NCI-H2081 treated with DMSO at 0.1 percent for 48 hours (cell line): ENCODE measurements at places on chromosomes 11 and 22.

DNA sequence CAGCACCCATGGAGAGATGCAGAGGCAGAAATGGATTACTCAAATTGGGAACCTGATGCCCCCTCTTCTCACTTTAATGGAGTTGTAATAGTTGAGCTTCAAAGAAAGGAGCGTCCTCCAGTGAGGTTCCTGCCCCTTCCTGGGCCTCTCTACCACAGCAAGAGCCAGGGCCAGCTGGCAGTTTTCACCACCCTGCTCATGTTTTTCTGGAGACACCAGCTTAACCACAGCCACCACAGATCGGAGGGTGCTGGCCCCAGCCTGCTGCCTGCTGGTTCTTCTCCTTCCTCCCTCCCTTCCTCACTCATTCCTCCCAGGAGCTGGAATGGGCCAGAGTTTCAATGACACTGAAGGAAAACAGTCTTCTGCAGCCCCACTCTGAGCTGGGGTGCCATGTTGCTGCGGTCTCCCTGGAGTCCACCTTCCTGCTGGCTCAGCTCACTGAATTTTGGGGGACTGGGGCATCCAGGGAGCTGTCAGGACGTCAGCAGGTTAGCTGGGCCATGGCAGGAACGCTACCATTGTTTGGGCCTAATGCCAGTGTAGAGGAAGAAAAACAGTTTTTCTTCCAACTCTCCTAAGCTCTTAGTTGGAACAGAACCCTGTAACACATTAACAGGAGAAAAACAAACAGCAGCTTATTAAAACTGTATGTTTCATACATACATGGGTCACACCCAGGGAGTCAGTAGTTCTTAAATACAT, 57.7 kb downstream of the TRAF6 start:
- no peak for DNase-seq

DNA sequence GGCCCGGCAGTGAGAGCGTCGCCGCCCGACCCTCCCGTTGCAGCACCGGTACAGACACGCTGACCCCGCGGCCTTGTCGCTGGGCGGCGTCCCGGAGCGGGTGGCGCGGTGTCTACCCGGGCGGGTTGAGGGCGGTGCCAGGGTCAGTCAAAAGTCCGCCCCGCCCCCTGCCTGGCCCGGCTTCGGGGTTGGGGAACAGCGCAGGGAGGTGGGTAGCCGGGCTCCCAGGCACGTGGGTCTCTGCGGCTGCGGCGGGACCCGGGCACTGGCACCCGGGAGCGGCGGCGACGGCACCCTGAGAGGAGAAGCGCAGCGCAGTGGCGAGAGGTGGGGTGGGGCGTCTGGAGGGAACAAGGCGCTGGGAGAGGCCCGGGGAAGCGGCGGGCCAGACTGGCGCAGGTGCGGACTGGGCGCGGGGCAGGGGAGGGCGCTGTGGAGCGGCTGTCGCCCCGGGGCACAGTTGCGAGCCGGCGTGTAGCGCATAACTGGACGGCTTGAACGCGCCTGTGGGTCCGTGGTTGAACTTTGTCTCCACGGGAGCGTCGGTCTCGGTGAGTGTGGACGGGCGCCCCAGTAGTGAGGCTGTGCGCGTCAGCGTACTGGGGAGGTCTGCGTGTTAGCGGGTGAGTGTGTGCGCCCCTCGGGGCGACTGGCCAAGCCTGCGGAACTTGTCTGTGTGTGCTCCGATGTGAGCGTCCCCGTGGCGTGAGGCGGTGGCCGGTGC, at the start of gene P2RY2:
Gene P2RY2 (plus strand): TSS at position 176 of the 724 bp plus-strand sequence. CDS start 15,879 bp downstream, outside the sequence.
- no peak for DNase-seq

DNA sequence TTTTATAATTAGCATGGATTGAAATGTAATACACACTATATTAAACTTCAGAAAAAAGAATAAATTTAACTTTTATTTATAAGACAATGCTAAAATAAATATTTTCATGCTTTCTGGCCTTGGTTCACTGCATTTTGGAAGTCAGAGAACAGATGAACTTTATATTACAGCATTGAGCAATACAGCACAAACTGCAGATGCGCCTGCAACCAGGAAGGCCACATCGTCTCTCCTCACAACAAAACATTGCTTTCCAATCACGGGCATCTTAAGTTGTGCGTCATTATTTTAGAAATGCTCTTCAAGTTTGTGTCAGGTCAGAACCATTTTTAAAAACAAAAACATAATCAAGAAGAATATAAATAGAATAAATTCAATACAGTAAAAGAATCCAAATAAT, 89.3 kb upstream of the CEP126 start:
- no peak for DNase-seq

DNA sequence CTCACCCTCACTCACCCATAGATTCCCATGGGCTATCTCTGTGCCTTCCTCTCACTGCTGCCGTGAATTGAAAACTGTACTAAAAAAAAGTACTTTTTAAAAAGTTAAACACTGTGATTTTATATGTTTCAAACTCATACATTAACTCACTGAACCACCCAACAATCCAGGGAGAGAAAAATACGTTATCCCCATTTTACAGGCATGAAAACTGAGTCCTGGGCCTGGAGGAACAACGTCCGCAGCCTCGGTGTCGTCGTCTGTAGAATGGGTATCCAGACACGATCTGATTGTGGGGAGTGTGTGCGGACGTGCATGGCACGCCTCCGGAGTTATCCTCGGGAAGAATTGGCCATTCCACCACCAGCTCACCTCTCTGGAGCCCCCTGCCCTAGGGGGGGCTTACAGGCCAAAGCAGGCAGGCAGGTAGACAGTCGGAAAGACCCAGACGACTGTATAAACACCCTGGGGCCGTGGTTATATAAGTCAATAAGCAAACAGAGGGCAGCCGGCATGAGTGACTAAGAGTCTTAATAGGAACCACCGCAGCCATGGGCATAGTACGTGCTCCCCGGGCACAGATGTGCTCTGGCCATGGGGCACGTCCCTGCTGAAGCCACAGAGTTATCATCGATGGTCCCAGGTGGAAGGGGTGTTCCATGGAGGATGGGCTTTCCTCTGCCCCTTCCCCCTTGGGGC, 7.1 kb upstream of the PDGFB start:
- no peak for DNase-seq

GRCh38 chr11:17506942-17507341, 30.3 kb upstream of the ABCC8 start:
- no peak for DNase-seq

DNA sequence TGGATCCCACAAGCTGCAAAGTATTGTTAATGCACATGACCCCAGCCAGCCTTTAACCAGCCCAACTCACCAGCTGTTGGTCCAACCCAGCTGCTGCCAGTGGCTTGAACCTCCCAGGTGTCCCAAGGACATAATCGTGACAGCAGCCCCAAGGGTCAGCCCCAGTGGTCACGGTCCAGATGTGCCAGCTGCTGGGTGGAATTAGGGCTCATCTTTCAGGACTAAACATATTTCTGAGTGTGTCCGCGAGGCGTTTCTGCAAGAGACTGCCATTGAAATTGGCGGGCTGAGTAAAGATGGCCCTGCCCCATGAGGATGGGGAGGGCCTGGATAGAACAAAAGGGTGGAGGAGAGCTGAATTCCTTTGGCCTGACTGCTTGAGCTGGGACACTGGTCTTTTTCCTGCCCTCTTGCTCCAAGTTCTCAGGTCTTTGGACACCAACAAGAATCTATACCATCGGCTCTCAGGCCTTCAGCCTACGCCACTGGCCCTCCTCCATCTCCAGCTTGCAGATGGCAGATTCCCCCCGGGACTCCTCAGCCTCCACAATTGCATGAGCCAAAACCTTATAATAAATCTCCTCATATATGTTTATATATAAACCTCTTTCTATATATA, 240.2 kb downstream of the MN1 start:
- no peak for DNase-seq

GRCh38 chr11:72139500-72139899, 4.0 kb downstream of the FOLR3 start:
- DNase-seq, result no peak

DNA sequence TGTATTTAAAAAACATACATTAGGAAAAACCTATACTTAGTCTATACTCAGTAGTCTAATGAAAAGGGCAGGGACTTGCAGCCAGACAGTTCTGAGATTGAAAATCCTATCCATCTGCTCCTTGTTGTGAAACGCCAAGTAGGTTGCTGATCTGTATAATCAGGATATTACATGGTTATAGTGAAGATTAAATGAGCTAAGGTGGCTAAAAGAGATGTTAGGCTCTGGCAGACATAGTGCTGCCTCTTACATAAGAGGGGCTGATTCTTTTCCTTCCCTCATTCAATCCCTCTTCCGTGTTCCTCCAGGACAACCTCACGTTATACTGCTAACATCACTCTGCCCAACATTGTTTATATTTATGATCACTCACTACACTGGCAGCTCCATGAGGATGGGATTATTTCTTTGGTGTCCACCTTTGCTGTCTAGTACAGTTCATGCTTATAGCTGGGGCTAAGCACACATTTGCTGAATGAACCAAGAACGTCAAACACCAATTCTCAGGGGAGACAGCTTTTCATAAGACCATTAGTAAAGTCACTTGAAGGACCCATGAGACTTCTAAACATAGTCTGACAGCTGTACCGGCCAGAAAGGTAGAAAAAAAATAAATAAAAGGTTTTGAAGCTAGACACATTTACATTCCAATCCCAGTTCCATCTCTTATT, 46.3 kb downstream of the GAB2 start:
- DNase-seq, result no peak

GRCh38 chr11:91860661-91861060, 364.0 kb upstream of the FAT3 start:
- no peak for DNase-seq

DNA sequence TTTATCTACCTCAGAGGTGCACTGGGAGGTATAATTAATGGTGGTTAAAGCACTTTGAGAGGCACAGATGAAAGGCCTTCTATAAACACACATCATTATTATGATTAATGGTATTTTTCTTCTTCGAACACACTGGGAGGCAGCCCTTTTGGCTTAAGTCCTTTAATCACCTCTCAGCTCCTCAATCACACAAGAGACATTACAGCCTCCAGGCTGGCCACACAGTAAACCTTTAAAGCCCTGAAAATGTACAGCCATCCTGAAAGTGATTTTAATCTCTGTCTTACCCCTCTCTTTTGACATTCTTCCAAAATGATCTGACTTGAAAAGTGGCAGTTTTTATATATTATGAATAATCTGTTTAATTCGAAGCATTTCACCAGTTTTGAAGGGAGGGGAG, 54.3 kb upstream of the VSTM5 start:
- DNase-seq, result no peak

DNA sequence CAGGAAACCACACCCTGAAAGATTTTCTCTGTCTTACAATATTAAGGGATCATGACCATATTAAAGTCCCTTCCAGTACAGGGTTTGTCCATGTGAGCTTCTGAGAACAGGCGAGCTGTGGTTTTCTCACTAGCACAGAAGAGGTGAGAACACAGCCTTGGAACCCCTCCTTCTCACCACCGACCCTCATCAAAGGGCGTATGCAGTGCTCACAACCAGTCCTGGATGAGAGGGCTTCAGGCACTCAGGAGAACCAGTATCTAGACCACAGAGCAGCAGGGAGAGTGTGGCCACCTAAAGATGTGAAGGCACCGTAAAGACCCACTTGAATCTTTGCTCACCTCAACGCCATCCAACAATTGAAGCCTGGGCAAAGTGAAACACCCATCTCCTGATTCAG, 397.0 kb downstream of the ETS1 start:
- no peak for DNase-seq

DNA sequence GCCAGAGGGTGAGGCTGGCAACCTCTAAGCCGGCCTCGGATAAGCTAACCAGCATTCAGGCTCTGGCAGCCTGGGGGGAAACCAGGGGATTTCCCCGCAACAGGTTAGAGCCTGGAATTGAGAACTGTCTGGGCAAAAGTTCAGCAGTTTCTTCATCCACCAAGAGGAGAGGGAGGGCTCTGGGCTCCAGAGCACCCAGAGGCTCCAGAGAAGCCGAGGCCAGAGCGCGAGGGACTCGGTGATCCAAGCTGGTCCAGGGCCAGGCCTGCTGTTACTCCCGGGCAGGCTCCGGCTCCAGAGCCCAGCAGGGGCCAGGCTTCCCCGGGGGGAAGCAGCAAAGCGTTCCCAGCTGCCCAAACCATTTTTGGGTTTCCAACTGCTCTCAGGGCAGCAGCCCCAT, 13.3 kb upstream of the SH3BP1 start:
- no peak for DNase-seq

- DNase-seq, result no peak
These were observed 285.1 kb downstream of the TBC1D22A start for GRCh38 chr22:47047321-47048122.

GRCh38 chr22:33746501-33746928, 173.8 kb downstream of the LARGE1 start:
- DNase-seq, result no peak

- no peak for DNase-seq
These were observed 78.9 kb downstream of the KCNC1 start for GRCh38 chr11:17813391-17814059.

DNA sequence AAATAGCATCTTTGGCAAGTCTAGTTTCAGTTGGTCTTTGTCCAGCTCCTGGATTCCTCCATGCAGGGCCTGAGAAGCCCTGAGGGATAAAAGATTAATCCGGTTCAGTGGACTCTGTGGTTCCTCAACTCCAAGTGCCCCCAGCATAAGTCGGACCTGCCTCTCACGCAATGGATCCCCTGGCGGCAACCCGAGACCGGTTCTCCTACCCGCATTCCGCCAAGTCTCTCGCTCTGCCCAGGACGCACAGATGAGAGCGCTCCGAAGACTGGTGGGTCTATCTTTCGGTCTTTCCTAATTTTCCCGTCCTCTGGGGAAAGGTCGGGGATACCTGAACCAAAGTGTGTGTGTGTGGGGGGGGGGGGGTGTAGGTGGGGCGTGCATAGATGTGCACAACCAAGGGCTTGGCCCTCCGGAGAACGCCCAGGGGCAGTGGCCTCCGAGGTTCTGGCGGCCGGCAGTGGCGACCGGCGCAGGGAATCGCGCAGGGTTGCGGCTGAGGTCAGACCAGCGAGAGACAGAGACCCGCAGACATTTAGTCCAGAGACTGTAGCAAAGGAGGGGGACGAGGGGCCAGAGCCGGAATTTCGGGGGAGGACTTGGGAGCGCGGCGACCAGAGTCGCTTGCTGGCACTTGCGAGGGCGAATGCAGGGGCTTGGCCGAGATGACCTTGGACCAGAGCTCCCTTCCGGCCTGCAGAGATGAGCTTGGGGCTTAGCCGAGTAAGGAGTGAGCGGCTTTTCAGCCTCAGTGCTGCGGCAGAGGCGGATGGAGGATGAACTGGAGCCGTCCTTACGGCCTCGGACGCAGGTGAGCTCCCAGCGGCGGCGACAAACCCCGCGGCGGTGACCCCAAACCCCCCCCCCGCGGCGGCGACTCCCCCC, 712 bp upstream of the SLC2A11 start:
- DNase-seq, result no peak

DNA sequence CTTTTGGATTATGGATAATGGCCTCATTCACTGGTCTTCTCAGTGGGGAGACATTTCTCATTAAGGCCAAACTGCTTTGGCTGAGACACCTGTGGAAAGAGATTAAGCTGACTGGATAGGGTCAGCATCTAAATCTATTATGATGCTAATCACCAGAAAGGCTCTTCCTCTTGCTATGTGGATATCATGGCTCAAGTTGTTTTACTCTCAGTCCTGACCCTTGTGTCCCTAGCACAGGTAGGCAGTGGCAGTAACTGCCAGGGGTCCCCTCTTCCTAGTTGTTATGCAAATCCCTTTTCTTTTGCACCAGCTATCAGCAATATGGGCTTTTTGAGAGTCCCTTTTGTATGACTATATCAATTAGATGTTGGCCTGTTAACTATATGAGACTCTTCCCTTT, 335.7 kb upstream of the PLET1 start:
- DNase-seq, result no peak

- DNase-seq, result no peak
These were observed 169.4 kb upstream of the ZBED5 start for GRCh38 chr11:11027288-11027687.

- no peak for DNase-seq
These were observed 22.4 kb downstream of the KIRREL3 start for GRCh38 chr11:126978165-126978564.
